ENCODE measurements at places on chromosomes 3 and 15. TPM values are rescaled to one million over a fixed set of nuclear protein-coding genes. Genes with fewer than 3 reads are reported as not detected.
A peak's percentile ranks its signal among the peaks of the same experiment; 100 is the strongest.

The OCA2 gene
- not detected for total RNA-seq

DNA sequence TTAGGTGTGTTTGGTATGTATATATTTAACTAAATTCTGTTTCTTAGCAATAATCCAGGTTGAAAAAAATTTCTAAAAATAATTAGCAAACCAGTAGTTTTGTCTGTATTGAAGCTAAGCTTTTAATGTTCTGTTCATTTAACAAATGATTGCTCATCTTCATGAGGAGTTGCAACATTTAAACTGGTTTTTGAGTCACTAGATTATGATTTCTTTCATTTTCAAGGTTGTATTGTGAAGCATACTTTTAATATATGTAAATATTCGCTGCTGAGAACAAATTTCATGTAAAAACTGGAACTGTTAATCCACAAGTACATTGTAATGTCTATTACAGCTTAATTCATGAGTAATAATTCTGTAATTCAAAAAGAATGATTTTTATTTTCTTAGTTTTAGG, 192.7 kb downstream of the MBNL1 start:
- no peak for DNase-seq

The CCR9 gene
- 1.3 TPM for total RNA-seq

DNA sequence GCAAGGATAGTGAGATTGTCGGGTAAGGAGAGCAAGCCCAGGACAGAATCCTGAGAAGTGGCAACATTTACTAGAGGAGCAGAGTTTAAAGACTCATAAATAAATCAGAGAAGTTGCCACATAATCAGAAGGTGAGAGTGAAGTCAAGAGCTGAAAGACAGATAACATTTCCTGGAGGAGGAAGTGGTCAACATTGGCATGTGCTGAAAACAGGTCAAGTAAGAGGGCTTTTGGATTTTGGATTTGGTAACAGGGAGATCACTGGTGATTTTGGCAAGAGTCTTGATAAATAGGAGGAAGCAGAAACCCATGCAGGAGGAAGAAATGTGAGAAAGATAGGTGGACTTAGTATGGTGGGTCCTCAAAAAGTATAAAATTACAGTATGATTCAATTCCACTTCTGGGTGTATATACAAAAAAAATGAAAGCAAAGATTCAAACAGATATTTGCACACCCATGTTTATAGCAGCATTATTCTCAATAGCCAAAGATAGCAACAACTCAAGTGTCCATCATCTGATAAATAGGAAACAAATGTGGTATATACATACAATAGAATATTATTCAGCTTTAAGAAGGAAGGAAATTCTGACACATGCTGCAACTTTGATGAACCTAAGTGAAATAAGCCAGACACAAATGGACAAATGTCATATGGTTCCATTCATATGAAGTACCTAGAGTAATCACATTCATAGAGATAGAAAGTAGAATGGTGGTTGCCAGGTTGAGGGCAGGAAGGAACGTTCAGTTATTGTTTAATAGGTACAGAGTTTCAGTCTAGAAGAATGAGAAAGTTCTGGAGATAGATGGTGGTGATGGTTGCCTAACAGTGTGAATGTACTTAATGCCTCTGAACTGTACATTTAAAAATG, 27.3 kb upstream of the MBNL1 start:
- DNase-seq = no peak

GRCh38 chr3:46098319-46098761, 71.1 kb upstream of the XCR1 start:
- peak; percentile 41 for DNase-seq

DNA sequence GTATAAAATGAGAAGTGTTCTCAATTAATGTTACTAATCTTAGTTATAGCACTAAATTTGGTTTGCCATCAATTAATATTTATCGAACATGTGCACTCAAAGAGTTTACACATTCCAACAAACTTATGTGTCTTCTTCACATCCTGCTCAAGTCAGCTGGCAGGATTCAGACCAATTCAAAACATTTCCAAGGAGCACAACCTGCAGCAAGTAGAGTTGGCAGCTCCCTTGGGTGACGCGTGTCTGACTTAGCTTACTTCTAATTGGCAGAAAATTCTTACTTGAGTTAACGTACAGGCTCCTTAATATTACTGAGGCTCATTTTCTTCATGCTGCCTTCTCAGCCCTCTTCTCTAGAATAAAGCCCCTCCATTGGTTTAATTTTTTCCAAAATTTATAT, 110.4 kb upstream of the PFN2 start:
- DNase-seq = no peak

The FAM81A gene
- 8.4 TPM for total RNA-seq

Measured in transverse colon (tissue), 4 donors.